ENCODE measurements at places on chromosomes 11 and 22.

GRCh38 chr11:96178887-96179279 lies 164.1 kb downstream of the MAML2 start:
- H3K27ac ChIP-seq, result no peak overlapping the region
- no peaks in the 10 kb centered on the region for H3K4me1 ChIP-seq
- H3K4me3 ChIP-seq, result no peak overlapping the region
- H3K27me3 ChIP-seq, result no peaks in the 10 kb centered on the region

GRCh38 chr11:72739240-72740059 lies 12.8 kb downstream of the ARAP1 start:
- peak overlapping the region; percentile 44 for H3K27ac ChIP-seq
- no peak for DNase-seq
- H3K4me3 ChIP-seq, result no peak overlapping the region
- H3K36me3 ChIP-seq, result no peaks in the 10 kb centered on the region
- peaks cover 14% of the 10 kb centered on the region for H3K4me1 ChIP-seq
- no peaks in the 10 kb centered on the region for H3K27me3 ChIP-seq

- peak overlapping the region; percentile 98 for H3K27ac ChIP-seq
- H3K36me3 ChIP-seq, result no peaks in the 10 kb centered on the region
- peaks cover 69% of the 10 kb centered on the region for H3K4me1 ChIP-seq
- H3K27me3 ChIP-seq, result no peaks in the 10 kb centered on the region
- peak; percentile 95 for DNase-seq
Observed at GRCh38 chr11:69915501-69916250, 96.5 kb upstream of the FGF3 start.

DNA sequence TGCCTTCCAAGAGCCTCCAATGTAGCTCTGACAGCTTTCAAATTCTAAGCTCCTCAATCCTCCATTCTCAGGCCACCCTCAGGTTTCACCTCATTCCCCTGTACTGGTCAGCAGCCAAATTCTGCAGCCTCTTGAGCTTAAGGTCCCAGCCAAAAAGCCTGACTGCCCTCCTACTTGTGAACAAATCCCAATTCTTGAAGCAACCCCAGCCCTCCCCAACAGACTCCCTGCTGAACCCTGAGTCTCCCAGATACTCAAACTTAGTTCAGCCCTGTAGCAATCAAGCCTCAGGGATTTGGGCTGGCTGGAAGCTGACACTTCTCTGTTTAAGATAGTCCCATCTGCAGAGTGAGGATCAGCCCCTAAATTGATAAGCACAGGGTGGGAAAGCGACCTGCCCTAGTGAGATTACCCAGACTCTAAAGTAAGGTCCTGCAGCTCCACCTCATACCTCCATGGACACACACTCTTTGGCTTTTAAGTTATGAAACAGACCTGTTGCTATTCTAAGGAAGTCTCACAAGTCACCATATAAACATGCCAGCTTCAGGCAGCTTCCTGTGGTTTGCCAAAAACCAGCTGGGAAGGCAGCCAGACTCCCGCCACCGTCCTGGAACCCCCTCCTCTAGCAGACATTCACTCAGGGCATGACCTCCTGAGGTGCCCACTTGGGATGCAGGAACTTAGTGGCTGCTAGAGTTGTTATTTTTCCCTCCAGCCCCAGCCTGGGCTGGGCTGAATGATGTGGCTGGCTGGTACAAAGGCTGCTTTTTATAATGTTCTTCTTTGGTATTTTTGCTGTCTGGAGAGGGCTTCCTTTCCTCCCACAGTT lies 82.5 kb upstream of the PICALM start:
- peak overlapping the region; percentile 71 for H3K27ac ChIP-seq
- peak; percentile 86 for DNase-seq
- H3K27me3 ChIP-seq, result no peaks in the 10 kb centered on the region
- no peak overlapping the region for H3K4me3 ChIP-seq
- H3K36me3 ChIP-seq, result no peaks in the 10 kb centered on the region
- peaks cover 7% of the 10 kb centered on the region for H3K4me1 ChIP-seq

- DNase-seq, result no peak
- no peak overlapping the region for H3K27ac ChIP-seq
- H3K4me1 ChIP-seq, result no peaks in the 10 kb centered on the region
- no peaks in the 10 kb centered on the region for H3K36me3 ChIP-seq
- no peak overlapping the region for H3K4me3 ChIP-seq
- no peaks in the 10 kb centered on the region for H3K27me3 ChIP-seq
Observed at GRCh38 chr11:24267014-24267413, 229.8 kb upstream of the LUZP2 start.

DNA sequence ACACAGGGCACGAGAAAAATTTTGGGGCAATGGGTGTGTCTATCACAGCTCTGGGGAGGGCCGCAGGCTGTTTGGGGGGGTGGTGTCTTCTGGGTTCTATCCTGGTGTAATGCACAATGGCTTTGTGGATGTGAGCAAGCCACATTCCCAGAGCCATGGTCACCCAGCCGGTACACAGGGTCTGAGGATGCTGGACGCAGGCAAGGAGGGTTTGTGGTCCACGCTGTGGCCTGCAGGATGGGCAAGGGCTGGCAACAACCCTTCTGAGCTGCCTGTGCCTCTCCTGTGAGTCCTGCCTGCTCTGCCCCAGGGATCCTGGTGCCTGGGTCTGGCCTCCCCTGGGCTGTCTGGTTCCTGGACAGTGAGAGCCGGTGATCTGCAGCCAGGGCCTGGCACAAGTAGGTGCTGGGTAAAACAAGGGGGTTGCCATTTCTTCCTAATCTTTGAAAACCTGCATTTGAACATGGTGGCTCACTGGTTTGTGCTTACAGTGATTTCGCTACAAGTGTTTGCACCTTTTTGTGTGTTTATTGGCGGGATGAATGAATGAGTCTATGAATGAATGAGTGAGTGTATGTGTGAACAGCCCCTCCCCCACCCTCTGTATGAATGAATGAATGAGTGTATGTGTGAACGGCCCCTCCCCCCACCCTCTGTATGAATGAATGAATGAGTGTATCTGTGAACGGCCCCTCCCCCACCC lies 4.4 kb upstream of the MRPL23 start:
- DNase-seq, result no peak
- H3K27ac ChIP-seq, result no peak overlapping the region
- no peak overlapping the region for H3K4me3 ChIP-seq
- peaks cover 3% of the 10 kb centered on the region for H3K4me1 ChIP-seq
- H3K36me3 ChIP-seq, result no peaks in the 10 kb centered on the region

- H3K27ac ChIP-seq, result no peak overlapping the region
- no peaks in the 10 kb centered on the region for H3K27me3 ChIP-seq
- H3K4me3 ChIP-seq, result no peak overlapping the region
Observed at GRCh38 chr11:97854357-97854756, 1166.4 kb upstream of the CNTN5 start.

DNA sequence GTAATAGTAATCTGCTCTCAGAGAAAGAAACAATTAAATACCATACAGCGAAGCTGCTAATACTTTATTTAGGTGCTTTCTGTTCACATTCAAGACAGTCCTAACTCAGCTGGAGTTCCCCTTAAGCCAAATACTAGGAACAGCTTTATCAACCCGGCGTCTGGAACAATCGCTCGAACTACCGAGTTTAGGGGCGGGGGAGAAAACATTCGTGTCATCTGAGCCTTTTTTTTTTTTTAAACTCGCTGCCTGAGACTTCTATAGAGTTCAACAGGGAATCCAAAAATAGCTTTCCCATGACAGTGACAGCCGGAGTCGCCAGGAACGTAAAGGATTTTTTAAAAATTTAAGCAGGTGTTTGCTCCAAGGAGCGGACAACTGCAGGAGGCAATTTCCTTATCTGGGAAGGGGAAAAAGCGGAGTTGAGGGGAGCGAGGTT lies 852 bp downstream of the TRAF6 start:
- no peak for DNase-seq
- peaks cover 3% of the 10 kb centered on the region for H3K4me1 ChIP-seq
- H3K36me3 ChIP-seq, result no peaks in the 10 kb centered on the region
- peak overlapping the region; percentile 92 for H3K4me3 ChIP-seq
